T47D (cell line): ENCODE measurements at places on chromosomes 16 and 17.

GRCh38 chr16:7257016-7257415 lies 75.6 kb upstream of the RBFOX1 start:
- DNase-seq, result no peak

GRCh38 chr16:27232061-27232900 lies 29.0 kb downstream of the KDM8 start:
- no peak for DNase-seq

DNA sequence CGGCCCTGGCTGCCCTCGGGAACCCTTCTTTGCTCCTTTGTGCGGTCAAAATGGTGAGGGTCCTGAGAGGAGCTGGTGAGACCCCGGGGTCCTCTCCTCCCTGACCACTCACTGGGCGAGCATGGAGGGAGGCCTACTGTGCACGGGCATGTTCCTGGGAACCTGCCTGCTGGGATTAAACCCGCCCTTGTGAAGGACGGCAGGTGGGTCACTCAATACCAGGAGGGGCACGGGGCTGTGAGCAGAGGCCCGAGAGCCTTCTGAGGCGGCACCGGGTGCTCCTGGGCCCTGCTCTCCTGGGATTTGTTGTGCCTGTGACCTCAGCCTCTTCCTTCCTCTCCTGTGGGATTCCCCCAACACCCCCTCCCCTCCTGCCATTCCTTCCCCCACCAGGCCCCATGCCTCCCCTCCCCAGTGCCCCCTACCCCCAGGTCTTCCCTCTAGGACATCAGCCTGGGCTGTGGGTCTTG lies 19.7 kb downstream of the METRNL start:
- DNase-seq, result no peak

- DNase-seq, result no peak
Measured at GRCh38 chr16:77376358-77376757, 58.5 kb downstream of the ADAMTS18 start.

DNA sequence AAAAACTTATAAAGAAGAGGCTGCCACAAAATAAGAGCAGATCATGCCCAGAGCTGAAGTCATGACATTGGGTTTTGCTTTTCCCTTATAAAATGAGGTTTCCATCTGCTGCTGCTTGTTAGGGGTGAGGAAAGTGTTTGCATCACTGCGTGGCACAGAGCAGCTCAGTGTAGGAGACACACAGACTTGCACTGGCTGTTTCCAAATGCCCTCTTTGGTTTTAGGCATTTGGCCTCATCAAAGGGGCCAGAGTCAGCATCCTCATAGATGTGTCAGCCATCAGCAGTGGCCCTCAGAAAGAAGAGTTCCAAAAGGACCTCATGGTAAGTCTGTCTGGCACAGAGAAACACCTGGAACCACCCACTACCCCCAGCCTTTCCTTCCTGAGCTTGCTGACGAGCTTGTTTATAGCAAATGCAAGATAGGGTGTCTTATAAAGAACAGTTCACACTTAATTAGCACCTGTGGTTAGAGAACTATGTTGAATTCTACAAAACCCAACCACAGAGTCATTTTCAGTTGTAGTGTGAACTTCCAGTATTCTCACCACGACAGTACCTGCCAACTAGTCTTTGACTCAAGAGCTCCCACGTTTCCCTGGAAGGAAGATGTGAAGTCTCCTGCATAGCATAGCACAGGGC lies 17.0 kb downstream of the VWA3A start:
- no peak for DNase-seq

DNA sequence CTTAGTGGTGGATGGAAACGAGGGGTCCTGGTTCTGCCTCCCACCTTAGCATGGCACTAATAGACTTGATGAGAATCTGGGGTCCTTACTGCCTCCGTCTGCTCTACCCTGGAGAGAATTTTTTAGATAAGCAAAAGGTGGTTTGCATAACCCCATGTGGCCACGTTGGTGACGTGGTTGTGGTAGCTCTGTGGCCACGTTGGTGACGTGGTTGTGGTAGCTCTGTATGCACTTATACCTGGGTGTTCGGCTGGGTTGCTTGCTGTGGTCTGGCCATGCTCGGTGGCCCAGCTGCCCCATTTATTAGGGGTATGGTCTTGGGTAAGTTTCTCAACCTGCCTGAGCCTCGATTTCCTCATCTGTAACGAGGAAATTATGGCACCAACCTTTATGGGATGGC lies 13.0 kb downstream of the SPIRE2 start:
- no peak for DNase-seq

GRCh38 chr17:58046239-58047094 lies 36.8 kb upstream of the DYNLL2 start:
- DNase-seq, result no peak

DNA sequence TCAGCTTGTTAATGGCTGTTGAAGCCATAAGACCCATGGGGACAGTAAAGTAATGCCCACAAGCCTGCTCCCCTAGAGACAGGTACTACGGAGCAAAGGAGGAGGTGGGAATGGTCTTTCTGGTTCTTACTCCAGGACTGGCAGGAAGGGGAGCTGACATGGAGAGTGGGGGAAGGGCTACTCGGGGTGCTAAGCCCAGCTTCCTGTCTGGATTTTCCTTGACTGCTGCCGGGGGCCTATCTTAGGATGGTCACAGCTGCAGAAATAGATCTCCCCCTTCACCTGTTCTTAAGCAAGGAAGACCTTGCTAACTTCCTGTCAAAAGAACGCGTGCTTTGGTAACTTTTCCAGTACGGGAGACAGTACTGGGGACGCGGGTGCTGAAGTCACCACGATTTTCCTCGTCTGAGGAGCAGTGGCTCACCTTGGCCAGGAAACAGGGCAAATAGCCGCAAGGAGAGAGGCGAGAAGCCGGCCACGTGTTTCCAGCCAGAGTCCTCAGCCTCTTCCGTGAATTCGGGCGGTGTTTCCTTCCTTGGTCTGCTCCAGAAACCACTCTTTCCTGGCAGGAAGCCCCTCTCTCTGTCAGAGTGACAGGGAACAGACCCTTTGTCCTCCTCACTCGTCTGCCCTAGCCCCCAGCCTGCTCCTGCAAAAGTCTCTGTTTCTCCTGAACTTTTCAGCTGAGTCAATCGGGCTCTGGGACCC lies 656 bp upstream of the PRR29 start:
- DNase-seq, result peak; percentile 64

DNA sequence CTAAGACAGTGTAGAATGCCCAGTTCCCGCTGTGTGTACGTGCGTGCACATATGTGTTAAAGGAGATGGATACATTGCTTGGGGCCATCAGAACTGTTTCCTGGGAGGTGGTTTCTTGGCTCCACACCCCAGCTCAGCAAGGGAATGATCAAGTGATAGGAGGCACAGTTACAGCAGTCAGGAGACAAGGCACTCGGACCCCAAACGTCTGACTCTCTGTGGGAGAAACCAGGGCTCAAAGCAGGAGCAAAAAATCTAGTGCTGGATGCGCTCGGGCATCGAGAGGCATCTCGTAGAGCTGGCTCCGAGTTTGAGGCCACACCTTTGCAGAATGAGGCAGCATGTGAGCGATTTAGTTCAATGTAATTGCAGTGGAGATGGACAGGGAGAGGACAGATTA lies 71.9 kb downstream of the RBBP6 start:
- no peak for DNase-seq

- peak; percentile 19 for DNase-seq
Measured at GRCh38 chr16:35639233-35640205, 2180.1 kb downstream of the TP53TG3F start.

- no peak for DNase-seq
Measured at GRCh38 chr17:57752031-57752905, 7.2 kb upstream of the CCDC182 start.

DNA sequence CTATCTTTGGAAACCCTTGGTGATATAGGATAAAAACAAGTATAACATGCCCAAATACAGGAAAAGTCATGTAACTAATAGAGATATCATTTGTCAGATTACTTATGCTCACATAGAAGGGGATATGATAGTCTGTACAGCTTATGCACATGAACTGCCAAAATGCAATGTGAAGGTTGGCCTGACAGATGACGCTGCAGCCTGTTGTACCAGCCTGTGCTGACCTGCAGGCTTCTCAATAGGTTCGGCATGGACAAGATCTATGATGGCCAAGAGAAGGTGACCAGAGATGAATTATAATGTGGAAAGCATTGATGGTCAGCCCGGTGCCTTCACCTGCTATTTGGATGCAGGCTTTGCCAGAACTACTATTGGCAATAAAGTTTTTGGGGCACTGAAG lies 12.7 kb downstream of the WFIKKN2 start:
- DNase-seq, result peak; percentile 71

DNA sequence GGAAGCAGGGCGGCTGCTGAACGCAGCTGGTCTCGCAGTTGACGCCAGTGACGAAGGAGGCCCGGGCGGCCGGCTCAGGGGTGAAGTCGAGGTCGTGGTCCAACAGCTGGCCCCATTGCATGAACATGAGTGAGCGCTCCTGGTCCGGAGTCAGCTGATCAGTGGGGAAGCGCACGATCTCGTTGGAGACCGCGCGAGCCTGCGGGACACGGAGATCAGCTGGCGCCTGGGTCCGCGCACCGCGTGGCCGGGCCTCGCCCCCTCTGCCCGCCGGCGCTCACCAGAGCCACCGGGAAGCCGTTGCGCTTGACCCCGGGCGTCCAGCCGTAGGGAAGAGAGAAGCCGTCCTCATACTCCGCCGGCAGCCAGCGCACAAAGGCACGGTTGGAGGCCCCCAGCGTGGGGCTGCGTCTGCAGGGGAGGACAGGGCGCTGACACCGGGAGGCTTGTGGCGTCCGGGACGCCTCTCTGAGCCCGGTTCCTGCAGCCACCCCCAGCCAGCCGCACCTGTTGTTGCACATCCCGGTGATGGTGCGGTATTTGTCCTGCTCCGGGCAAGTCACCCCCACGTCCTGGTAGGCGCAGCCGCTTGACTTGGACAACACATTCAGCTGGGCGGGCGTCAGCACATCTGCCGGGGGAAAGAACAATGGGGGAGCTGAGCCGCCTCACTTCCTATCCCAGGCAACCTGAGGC lies 1.6 kb downstream of the MPO start:
- no peak for DNase-seq

- no peak for DNase-seq
Measured at GRCh38 chr16:9351440-9351839, 260.0 kb downstream of the HAPSTR1 start.

DNA sequence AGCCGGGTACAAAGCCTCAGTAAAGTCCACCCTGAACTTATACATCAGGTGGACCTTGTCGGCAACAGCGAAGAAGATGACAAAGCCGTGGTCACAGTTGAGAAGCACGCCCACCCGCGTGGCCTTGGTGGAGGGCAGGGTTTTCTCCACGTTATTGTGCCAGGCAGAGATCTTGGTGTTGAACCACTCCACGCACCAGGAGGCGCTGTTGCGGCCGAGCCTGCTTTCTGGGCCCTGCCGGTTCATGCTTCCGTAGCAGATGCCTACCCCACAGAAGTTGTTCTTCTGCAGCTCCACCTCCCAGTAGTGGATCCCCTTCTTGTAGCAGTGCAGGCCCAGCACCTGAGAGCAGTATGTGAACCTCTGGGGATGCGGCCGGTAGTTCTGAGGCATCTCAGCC lies 22.1 kb downstream of the TRIM25 start:
- DNase-seq, result no peak

GRCh38 chr17:31902693-31903092 lies 1.2 kb upstream of the UTP6 start:
- DNase-seq, result no peak

- DNase-seq, result no peak
Measured at GRCh38 chr17:57038486-57038885, 46.6 kb upstream of the AKAP1 start.
